ENCODE measurements at places on chromosomes 7 and 10. TPM values are rescaled to one million over a fixed set of nuclear protein-coding genes. Genes with fewer than 3 reads are reported as not detected.
A peak's percentile ranks its signal among the peaks of the same experiment; 100 is the strongest.

DNA sequence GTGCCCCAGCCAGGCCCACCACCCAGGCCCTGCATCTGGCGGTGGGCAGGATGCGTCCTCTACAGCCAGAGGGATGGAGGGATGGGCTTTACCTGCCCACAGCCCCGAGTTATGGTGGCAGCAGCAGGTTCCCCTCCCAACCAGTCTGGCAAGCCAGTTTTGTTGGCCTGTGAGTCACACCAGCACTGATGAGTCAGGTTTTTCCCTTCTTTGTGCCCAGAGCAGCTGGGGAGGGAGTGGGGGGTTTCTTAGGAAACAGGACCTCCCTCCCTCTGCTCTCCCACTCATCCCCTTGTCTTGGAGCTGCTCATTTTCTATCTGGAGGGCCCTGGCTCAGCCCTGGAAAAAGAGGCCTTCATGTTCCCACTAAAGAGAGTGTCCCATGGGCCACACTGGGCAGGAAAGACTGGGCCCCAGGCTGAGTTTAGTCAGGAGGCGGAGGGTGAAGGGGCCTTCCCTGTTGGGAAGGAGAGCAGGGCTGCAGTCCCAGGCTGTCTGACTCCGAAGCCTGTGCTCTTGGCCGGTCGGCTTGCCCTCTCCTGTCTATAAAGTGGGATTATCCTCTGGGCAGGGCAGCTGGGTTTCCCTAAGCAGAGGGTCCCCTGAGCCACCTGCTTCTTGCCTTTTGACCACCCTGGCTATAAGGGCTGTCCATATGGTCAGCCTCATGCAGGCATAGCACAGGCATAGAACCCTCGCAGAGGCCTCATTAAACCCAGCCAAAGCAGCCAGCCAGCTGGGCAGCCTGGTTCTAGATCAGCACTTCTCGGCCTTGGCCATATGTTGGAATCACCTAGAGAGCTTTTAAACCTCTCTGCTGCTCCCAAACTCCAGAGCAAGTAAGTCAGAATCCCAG is 30.2 kb upstream of the ANKRD2 start:
- H3K4me3 ChIP-seq: no peak overlapping the region
- H3K4me1 ChIP-seq: peaks cover 48% of the 10 kb centered on the region
- H3K36me3 ChIP-seq: no peaks in the 10 kb centered on the region
- H3K27me3 ChIP-seq: no peaks in the 10 kb centered on the region
- DNase-seq: peak; percentile 81

Gene MLXIPL
- 0.05 TPM for polyA plus RNA-seq

DNA sequence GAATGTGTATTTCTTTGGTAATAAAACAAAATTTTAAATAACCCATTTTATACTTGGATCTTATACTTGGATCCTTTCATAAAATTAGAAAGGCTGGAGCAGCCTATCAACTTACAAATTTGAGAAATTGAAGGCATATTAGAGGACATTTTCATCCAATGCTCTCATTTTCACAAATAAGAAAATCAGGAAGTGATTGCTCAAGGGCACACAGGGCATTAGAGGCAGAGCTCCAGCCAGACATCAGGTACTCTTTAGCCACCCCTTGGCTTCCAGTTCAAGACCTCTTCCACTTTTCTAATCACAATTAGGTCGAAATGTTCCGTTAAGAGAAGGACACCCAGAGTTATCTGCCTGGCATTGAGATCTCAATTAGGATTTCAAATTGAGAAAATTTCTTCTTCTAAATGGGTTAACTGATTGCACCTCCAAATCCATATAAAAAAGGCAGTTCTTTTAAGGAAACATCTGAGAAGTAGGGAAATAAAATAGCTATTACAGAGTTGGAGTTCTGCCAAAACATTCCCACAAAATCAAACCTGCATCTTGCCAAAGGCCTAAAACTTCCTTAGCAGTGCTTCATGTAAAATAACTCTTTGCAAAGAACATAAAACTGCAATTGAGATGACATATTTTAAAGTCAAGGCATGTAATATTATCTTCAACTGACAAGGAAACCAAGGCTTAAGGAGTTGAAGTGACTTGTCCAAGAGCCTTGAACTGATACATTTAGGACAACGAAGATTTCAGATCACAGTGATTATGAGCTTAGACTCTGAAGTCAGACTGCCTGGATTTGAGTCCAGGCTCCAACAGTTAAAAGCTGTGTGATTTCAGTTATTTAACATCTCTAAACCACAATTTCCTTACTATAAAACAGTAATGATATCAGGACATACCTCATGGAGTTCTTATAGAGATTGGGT is 2.4 kb downstream of the ACTA2 start:
- peaks cover 14% of the 10 kb centered on the region for H3K4me1 ChIP-seq
- no peaks in the 10 kb centered on the region for H3K36me3 ChIP-seq
- H3K27me3 ChIP-seq: no peaks in the 10 kb centered on the region
- H3K27ac ChIP-seq: no peak overlapping the region
- no peak overlapping the region for H3K4me3 ChIP-seq

DNA sequence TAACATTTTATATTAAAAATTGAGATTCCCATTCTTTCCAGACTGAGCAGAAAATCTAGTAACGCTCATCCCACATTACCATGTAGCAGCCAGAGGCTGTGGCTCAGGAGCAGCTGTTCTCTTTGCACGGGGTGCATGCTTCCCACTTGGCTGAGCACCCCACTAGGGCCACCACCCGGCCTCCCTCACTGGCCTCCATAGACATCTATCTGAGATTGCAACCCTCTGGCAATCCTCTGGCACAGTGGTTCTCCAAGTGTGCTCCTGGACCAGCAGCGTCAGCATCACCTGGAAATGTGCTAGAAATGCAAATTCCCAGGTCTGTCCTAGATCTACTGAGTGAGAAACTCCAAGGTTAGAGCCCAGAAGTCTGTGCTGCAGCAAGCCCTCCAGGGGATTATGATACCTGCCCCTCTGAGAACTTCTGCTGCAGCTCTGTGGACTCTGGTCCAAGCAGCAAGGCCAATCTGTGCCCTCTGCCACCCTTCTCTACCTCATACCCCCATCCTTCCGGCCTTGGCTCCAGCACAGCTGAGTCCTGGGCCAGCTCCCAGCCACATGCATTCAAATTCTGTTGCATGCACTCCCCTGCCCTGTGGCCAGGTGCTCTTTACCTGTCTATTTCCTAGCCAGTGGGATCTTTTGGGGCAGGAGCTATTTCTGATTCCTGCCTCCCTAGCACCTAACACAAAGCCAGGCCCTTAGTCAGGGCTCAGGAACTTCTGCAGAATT is 301.5 kb downstream of the GRID1 start:
- H3K36me3 ChIP-seq: no peaks in the 10 kb centered on the region
- no peak overlapping the region for H3K4me3 ChIP-seq
- no peak overlapping the region for H3K27ac ChIP-seq
- no peaks in the 10 kb centered on the region for H3K27me3 ChIP-seq

- no peak for DNase-seq
- no peaks in the 10 kb centered on the region for H3K36me3 ChIP-seq
- no peaks in the 10 kb centered on the region for H3K4me1 ChIP-seq
- no peak overlapping the region for H3K27ac ChIP-seq
Observed at GRCh38 chr7:37901236-37901827, 15.3 kb downstream of the SFRP4 start.

- no peak overlapping the region for H3K4me3 ChIP-seq
- no peak for DNase-seq
- no peaks in the 10 kb centered on the region for H3K36me3 ChIP-seq
- H3K4me1 ChIP-seq: no peaks in the 10 kb centered on the region
- H3K27me3 ChIP-seq: peaks cover 2% of the 10 kb centered on the region
Observed at GRCh38 chr7:50336894-50337703, 32.6 kb downstream of the IKZF1 start.
